ENCODE measurements at places on chromosomes 16 and 17.

GRCh38 chr16:19274165-19274797 lies 11.2 kb upstream of the CLEC19A start:
- no peak for DNase-seq

DNA sequence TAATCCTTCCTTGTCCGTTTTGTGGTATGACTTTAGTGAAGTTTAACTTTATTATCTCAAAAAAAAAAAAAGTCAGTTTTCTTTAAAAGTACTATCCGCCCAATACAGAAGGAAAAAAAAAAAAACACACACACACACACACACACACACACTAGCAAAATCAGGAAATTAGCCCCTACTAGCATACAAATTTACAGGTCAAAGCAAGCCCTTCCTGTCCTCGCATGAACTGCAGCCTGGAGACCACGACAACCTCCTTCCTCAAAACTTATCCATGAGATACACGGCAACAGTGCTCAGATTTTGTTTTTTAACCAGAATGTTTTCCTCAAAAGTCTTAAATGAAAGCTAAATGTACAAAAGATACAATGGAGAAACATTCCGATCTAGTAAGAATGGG lies 16.2 kb downstream of the NCOR1 start:
- no peak for DNase-seq

DNA sequence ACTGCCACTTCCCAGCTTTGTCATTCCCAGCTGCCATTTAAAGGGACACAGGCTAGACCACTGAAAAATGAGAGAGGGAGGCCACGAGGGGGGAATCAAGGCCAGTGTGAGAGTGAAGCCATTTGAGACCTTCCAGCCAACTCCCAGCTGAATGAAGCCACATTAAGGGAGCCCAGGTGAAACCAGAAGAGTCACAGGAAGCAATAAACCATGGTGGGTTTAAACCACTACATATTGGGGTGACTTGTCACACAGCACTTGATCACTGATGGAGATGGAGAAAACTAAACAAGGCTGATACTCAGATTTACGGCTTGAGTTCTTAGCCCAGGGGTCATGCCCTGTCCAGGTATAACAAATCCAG lies 2.8 kb upstream of the NUBP1 start:
- peak; percentile 58 for DNase-seq

- no peak for DNase-seq
Observed at GRCh38 chr16:86467490-86467889, 42.8 kb upstream of the FOXF1 start.

DNA sequence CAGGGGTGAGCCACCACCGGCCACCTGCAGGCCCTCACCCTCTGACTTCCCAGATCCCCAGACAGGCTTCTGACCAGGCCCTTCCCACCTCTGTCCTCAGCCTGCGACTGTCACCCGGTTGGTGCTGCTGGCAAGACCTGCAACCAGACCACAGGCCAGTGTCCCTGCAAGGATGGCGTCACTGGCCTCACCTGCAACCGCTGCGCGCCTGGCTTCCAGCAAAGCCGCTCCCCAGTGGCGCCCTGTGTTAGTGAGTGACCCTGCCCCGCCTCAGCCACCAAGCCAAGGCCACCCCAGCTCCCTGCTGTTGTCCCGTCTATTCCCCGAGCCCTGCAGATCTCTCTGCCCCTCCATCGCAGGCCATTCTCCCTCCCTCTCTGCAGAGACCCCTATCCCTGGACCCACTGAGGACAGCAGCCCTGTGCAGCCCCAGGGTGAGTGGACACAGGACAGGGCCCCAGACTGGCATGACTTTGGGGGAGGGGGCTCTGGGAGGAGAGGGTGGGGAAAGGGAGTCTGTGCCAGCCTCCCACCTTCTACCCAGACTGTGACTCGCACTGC lies 1.9 kb downstream of the NTN3 start:
- no peak for DNase-seq

DNA sequence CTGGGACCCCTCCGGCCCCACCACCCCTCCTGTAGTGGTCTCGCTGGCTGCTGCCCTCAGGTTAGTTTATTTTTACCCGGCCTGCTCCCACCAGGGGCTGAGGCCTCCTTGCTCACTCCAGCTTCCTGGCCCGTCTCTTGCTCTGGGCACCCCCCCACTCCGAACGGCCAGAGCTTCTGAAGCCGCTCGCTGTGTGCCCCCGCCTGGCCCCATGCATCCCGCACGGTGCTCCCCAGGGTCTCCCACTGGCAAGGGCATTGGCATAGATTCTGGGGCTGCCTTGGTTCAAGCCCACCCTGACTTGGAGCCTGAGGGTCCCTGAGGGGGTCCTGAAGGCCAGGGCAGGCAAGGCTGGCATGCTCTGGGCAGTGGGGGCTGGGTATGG lies 186.4 kb downstream of the SEC14L1 start:
- no peak for DNase-seq

DNA sequence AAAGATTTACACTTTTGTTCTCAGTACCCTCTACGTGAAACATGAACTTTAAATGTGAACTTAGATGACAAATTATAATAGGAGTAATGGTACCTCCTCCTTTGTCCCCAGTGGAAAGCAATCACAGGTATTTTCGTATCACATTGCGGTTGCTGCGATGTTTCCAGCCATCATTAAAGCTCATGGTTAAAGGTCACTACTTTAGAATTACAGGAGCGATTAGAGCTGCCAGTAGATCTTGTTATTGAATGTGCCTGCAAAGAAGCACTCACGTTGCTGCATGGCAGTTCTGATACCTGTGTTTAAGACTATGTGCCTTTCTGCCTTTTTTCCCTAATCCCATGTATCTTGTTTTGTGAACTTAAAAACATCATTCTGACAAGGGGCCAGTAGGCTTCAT lies 301.0 kb downstream of the CPPED1 start:
- DNase-seq = no peak

DNA sequence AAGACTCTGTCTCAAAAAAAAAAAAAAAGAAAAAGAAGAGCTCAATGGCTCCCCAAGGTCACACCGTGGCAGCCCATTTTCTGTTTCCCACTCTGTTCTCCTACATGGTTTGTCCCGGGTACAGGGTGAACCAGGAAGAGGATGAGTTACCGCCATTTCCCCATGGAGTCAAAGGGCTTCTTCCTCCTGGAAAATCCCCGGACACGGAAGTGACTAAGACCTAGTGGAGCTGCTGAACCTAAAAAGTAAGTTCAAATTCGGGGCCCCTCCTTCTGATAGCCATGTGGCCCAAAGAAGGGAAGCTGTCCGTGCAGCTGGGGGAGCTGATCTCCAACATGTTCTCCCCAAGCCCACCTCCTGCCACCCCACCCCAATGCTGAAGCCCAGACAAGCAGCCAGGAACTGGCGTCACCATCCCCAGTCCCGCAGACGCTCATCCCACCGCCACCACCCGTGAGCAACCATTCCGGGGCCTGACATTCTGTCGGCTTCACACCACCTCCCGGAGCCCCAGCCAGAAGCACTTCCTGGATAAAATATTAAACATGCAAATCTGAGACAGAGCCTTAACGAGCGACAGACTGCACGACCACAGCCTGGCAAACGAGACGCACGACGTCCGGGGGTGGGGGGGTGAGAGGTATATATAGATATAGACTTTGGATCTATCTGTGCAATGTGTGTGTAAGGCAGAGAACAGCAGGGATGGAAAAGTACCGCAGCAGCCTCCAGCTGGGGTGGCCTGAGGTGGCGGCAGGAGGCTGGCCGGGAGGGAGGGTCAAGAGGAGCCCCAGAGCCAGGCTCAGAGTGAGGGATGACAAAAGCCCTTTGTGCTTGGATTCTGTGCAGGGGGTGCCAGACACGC lies 17.6 kb downstream of the EPOP start:
- no peak for DNase-seq

- no peak for DNase-seq
Observed at GRCh38 chr17:73791631-73792030, 147.4 kb upstream of the SDK2 start.

GRCh38 chr16:23082161-23082788 lies 67.0 kb downstream of the USP31 start:
- DNase-seq = no peak

DNA sequence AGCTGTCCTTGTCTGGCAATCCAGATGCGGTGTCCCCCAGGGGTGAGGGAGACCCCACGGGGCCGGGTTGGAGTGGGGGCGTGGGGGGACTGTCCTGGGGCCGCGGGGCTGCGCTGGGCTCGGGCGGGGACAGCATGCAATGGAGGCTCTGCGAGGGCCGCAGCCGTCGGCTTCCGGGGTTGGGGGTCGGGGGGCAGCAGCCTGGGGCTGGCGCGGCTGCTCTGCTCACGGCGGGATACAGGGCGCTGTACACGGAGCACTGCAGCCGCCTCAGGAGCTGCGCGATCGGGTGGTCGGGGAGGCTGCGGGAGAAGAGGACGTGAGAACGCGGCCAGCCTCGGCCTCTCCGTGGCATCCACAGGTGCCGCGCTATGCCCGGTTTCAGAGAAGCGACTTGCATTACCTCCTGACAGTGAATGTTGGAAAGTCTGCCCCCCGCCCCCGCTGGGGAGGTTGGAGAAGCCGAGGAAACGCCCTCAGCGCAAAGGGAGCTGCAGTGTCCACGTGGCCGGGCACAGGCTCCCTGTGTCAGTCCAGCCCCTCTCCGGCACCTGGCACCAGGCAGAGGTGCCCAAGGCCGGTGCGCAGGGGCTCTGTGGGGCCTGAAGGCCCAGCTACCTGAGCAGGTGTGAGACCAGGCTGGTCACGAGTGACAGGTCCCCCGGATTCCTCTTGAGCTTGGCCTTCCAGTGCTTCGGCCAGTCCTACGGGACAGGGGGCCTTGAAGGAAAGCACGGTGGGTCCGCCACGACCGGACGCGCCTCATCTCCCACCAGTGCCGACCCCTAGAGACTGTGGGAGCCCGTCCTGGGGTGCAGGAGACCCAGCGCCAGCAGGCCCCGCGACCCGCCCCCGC lies 9.4 kb upstream of the SPATA2L start:
- DNase-seq = no peak

DNA sequence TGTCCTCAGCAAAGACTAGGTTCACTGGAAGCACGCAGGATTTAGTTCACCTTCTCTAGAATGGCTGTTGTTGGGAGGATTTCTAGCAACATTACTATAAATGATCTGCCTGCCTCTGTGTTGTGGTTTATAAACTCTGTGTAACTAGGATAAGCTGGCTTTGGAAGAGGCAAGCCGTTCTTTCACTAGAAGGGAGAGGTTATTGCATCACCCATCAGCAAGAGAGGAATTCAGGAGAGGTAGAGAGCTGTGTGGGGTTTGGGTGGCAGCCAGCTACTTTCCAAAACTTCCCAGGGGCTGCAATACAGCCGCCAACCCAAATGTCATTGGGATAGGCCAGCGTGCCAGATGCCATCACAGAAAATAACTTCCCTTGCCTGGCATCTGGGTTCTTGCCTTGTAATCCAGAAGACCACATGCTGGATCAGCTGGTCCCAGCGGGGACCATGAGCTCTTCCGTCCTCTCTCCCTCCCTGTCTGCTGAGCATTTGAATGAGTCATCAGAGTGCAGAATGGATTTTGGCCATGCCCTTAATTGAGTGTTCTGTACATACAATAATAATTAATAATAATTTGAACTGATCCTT lies 95.7 kb upstream of the RBFOX1 start:
- no peak for DNase-seq

GRCh38 chr17:38511150-38512108 lies 83.2 kb downstream of the ARHGAP23 start:
- no peak for DNase-seq

DNA sequence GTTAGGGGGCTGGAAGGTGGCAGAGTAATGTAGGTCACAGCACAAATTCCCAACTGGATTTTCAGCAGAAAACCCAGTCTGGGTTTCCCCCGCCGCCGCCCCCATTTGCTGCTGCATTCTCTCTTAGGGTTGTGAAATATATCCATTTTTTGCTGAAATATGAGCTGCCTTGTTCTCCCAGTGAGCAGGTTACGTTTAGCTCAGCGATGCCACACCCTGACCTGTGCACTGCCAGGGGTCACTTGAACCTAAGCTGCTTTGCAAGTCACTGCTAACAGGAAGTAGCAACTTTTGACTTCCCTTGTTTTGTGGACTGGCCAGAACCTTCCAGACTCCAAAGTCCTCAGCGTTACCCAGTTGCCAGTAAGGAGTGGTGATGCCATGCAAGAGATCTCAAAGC lies 274.1 kb downstream of the CPPED1 start:
- DNase-seq = no peak

- DNase-seq = no peak
Observed at GRCh38 chr17:66227212-66228045, 1.8 kb downstream of the APOH start.
